Stimulated activated naive B cell treated with anti-CD40 and anti-IgM and Interleukin-4, amounts not matched to agents 10 μg/mL and 1 μg/mL and 100 μg/mL, for 72 hours (primary cell): ENCODE measurements at places on chromosomes 16 and 17.
A peak's percentile ranks its signal among the peaks of the same experiment; 100 is the strongest.

GRCh38 chr16:21083729-21084268 lies 66.8 kb downstream of the DNAH3 start:
- DNase-seq = peak; percentile 6

- no peak for DNase-seq
These were observed 8.7 kb downstream of the CAMTA2 start for GRCh38 chr17:4978726-4979125.

GRCh38 chr16:27779641-27780164 lies 229.8 kb downstream of the KATNIP start:
- no peak for DNase-seq

GRCh38 chr17:73841431-73842060 lies 197.3 kb upstream of the SDK2 start:
- no peak for DNase-seq

DNA sequence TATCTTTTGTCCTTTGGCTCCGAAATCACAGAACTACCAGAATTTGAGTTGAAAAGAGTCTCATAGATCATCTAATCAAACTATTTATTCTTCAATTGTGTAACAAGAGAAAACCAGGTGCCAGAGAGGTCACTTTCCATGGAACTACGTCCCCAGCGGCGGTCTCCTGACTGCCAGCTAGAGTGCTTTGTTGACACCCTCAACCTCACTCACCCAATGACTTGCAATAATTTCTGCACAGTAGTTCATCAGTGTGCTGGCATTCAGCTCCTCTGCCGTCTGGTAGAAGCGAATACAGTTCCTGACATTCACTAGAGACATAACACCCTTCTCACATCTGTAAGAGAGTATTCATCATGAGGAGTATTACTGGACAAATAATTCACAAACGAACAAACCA lies 54.2 kb downstream of the ANKFY1 start:
- DNase-seq = no peak

DNA sequence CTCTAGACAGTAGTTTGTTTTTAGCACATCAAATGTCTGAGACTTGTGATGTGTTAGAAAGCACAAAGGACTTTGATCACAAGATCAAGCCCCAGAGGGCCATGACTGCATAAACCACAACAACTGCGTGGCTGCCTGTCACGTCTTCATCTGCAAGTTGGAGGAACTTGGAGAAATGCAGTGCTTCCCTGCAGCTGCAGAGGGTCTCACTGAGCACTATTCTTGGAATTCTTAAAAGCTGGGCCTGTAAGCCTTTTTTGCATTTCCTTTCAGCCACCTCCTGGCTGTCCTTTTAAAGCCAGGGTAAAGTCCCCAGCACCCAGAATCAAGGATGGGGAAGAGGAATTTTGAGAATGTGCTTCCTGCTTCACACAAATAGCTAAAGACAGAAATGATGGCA lies 431.3 kb downstream of the MAF start:
- no peak for DNase-seq

- no peak for DNase-seq
These were observed 105.8 kb downstream of the SOCS1 start for GRCh38 chr16:11150190-11150589.

- DNase-seq = no peak
These were observed 26.1 kb upstream of the JPT2 start for GRCh38 chr16:1651974-1652312.

DNA sequence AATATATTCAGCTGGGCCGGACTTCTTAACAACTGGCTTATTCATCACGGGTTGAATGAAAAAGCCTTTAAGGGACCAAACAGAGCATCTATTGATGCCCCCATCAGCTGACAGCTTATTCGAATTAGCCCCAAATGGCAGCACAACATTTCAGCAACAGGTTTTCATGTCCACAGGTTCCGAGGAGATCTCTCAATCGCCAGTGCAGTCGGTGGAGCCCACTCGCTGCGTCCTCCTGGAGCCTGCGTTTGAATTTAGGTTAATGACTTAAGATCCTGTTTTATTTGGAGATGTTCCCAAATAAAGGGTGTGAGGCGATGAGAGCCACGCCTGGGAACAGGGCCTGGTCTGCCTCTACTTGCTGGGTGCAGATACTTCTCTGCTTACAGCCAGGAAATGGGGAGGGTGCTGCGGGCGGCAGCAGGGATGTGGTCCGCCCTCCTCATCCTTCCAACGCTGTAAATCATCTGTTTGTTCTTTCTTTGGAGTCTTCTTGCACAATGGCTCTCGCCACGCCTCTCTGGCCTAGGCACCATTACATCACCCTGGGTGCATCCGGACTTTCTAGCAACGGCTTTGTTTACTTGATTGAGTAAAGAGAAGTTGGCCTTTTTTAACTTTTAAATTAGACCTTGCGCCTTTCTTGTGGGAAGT lies 22.6 kb downstream of the NDE1 start:
- no peak for DNase-seq

DNA sequence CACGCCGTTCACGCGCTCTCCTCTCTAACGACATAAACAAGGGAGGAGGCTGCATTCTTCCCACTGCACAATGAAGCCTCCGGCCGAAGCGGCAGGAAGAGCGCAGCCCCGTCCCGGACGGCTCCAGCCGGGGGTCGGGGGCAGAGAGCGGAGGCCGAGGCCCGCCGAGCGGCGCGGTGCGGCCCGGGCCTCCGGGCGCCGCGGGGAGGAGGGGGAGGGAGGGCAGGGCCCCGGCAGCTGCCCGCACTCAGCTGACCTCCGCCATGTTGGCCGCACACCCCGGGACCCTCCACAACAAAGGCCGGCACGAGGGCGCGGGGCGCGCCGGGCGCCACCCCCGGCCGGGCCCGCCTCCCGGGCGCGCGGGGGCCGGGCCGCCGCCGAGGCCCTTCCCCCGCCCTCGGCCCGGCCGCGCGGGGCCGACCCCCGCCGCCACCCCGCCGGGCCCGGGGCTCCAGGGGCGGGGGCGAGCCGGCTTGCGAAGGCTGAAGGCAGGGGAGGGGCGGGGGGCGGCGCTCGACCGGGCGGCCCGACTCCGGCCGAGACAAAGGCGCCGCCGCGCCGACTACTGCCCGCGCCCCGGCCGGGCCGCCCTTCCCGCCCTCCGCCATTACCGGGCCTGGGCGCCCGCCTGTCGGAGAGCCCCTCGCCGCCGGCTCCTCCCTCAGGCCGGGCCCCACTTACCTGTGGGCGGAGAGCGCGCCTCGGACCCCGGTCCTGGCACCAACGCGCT lies 527 bp downstream of the SIAH1 start:
- peak; percentile 18 for DNase-seq

GRCh38 chr16:56841233-56841632 lies 23.8 kb upstream of the SLC12A3 start:
- DNase-seq = no peak

DNA sequence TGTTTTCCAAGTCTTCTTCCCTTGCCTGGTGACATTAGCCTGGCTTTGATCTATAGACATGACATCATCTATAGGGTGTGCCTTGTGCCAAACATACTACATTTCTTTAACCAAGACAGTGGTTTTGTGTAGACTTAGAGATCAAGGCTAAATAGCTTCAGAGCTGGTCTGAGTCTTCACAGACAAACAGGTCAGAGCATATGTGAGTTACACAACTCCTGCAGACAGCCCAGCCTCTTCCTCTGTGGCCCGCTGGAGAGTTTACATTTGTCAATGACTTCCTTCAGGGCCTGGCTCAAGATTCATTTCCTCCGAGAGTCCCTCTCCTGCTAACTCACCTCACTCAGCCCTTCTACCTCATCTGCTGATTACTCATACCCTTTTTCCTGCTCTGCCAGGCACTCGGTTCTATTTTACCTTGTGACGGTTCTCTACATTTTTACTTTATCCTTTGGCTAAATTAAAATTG lies 73.1 kb upstream of the TANC2 start:
- no peak for DNase-seq

GRCh38 chr16:12646098-12646489 lies 157.6 kb downstream of the CPPED1 start:
- no peak for DNase-seq

DNA sequence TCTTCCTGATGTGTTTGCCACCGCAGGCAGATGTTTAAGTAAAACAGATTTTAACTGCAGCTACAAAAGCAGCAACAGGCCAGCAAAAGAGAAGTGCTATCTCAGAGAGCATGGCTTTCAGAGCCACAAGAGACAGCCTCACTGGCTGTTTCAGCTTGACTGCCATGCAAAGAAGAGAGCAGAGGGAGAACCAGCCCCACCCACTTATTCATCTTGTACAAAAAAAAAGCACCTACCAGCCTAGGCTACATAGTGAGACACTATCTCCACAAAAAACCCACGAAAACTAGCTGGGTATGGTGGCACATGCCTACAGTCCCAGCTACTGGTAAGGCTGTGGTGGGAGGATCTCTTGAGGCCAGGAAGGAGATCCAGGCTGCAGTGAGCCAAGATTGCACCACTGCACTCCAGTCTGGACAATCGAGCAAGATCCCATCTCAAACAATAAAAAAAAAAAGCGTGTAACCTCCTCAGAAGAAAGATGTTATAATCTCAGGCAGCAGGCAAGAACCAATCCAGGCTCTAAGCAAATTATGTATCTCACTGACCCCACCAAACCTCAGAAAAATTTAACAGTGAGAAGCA lies 30.0 kb downstream of the STH start:
- peak; percentile 21 for DNase-seq

DNA sequence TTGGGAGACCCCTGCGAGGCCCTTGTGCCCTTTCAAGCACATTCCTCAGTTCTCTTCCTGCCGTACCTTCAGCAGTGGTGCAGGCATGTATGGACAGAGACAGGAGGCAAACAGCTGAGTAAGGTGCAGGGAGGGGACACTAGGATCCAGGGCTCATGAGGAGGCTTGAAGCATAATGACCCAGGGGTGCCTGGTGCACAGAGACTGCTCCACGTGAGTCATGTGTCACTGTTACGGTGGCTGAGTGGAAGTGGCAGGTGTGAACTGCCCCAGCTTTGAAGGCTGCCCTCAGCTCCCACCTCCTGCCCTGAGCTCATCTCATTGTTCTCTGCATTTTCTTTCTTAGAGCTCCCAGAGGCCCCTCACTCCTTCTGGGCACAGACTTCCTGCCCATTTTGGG lies 124.8 kb downstream of the NTN1 start:
- DNase-seq = no peak

- DNase-seq = no peak
These were observed 51.0 kb upstream of the PIRT start for GRCh38 chr17:10888858-10889257.

DNA sequence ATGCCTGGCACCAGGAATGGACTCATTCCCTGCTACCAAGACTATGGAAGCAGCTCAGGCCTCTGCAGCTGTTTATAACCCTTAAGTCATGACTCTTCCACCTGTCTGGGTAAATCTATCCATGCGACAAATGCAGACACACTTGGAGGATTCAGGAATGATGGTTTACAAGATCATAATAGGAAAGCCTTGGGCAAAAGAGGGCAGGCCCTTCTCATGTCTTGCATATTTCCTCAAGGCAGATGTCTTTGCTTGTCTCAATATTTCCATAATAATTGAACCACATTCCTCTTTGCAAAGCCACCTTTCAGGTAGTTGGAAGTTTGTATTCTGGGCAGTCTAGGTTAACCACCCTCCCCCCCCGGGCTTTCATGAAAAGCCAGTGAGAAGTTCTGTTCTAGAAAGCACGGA lies 884 bp upstream of the JPT1 start:
- no peak for DNase-seq

DNA sequence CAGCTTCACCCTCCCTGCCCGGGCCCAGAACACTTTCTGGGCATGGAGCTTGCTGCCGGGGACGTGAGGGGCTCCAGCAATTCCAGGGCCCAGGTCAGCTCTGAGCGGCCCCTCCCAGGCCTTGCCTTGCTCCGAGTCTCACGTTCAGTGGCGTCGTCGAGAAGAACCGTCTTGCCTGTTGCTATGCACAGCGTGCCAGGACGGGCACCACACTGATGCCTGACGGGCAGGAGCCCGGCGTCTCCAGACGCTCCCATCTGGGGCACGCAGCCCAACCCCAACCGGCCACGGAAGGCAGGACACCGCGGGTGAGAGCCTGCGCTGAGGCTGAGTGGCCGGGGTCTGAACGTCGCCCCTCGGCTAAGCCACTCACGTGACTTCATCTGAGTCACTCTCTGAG lies 27.1 kb downstream of the TIMM22 start:
- no peak for DNase-seq

DNA sequence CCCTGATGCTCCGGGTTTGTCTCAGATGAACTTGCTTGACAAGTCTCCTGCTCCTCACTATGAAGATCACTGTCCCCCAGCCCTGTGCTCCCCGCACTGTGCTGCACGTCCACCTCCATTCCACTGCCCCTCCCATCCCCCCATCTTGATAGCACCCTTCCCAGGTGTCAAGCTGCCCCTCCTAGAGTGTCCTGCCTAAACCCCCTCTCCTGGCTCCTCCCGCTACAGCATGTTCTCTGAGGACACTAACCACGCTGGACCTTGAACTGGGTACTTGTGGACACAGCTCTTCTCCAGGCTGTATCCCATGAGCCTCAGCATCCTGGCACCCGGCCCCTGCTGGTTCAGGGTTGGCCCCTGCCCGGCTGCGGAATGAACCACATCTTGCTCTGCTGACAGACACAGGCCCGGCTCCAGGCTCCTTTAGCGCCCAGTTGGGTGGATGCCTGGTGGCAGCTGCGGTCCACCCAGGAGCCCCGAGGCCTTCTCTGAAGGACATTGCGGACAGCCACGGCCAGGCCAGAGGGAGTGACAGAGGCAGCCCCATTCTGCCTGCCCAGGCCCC lies 18.5 kb downstream of the DEXI start:
- no peak for DNase-seq

DNA sequence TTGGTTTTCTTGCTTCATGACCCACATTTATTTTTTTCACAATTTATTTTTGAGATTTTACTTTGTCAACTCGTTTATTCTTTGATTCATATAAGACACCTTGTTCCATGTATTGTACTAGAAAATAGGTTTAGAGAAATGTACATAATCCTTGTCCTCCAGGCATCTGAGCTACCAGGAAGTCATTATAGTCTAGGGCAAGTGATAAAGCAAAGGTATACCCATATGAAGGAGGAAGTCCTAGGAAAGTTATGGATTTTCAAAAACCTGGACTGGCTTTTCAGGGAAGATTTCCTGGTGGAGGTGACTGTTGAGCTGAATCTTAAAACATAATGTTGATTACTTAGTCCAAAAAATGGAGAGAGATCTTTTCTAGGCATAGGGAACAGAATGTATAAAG lies 98.8 kb upstream of the SHISA6 start:
- no peak for DNase-seq

GRCh38 chr16:80554033-80554432 lies 13.2 kb downstream of the DYNLRB2 start:
- DNase-seq = no peak
